ENCODE measurements at places on chromosomes 3 and 15.

DNA sequence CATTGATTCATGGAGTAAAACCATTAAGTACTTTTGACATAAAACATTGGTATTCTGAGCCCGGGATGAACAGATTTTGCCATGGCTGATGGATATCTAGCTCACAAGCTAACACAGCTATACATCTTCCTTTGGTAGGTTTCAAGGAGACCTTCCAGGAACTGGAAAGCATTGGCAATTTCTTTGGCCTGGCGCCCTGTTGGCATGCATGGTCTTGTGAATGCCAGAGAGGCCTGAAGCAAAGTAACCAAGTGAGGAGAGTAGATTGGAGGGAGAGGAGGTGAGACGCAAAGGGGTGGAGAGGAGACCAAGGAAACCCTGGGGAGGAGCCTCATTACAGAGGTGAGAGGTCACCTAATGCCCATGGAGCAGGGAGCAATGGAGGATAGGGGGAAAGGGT lies 67.2 kb downstream of the SQOR start:
- no peak for DNase-seq

DNA sequence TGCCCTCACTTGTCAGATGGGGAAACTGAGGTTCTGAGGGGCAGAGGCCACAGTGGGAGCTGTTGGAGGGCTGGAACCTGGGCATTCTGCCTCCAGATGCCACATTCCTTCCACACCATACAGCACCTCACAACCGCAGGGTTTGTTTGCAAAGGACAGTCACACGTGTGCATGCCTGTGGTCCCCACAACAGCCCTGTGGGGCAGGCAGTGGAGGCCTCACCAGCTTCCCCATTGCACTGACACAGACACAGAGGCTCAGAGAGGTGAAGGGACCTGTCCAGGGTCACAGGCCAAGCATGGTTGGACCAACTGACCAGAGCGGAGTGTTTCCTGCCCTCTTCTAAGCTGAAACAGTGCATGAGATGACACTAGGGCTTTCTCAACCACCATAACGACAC lies 75.2 kb upstream of the SEC13 start:
- no peak for DNase-seq

DNA sequence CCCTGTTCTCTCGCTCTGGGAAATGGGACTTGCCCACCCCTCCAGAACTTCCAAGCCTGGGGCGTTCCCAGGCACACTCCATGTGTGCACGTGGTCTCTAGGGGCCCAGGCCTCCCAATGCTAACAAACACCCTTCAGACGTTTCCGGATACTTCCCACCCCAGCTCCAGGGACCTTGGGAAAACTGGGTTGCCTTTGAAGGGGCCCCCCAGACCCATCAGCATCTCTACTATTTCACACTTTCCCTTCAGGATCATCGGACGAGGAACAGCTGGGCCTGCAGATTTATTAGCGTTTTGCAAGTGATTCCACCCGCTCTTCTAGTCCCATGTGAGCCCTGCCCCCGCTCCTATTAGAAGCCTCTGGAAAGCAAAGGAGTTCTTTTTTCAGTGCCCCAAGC lies 63.2 kb downstream of the MAGEF1 start:
- DNase-seq = no peak

- DNase-seq = no peak
Observed at GRCh38 chr15:68465861-68466560, 34.0 kb upstream of the ITGA11 start.

GRCh38 chr15:97504031-97504792 lies 456.3 kb upstream of the ARRDC4 start:
- no peak for DNase-seq

Data from NCI-H187 (cell line).